SK-N-DZ (cell line): ENCODE measurements at places on chromosomes 7 and 10.
A peak's percentile ranks its signal among the peaks of the same experiment; 100 is the strongest.

DNA sequence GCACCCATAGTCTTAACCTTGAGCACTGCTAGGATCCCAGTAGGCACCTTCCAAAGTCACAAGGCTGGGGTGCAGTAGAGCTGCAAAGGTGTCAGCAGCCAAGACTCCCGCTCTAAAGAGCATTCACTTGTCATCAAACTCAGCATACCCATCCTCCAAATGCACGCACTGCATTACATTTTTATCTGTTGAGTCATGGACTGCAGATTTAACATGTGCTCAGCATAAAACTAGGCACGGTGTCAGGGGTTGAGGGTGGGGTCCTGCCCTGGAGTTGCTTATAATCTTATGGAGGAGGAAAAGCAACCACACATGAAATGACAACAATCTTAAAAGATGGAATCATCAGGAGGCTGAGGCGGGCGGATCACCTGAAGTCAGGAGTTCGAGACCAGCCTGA lies 102.6 kb downstream of the PARP12 start:
- DNase-seq, result no peak

GRCh38 chr10:88676283-88677060 lies 12.2 kb downstream of the LIPF start:
- no peak for DNase-seq

GRCh38 chr10:93287775-93288174 lies 194.4 kb downstream of the MYOF start:
- DNase-seq, result no peak

GRCh38 chr7:85164376-85164775 lies 22.5 kb downstream of the SEMA3D start:
- DNase-seq, result no peak

GRCh38 chr7:24406053-24406788 lies 122.2 kb downstream of the NPY start:
- no peak for DNase-seq

DNA sequence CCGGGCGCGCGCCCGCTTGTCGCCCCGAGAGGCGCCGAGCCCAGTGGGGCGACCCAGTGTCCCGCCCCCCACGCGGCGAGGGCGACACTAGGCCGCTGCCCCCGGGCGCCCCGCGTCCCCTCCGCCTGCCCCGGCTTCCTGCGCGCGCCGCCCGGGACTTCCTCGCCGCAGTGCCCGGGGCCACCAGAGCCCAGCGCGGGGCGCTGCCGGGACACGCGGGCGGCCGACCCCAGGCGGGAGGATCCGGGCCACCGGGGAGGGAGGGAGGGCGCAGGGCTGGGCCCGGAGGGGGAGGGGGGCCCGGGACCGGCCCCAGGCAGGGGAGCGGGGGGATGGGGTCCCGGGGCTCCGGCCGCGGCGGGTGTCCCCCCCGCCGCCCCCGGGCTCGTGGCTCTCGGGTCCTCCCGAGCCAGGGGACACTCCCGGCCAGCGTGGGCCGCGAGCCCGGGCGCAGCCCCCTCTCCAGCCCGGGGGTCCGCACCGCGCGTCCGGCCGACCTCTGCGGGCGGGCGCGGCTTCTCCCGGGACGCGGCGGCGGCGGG lies 435 bp upstream of the PWWP2B start:
- DNase-seq, result peak; percentile 47

- DNase-seq, result no peak
Measured at GRCh38 chr7:135253851-135254771, 20.5 kb downstream of the STRA8 start.

GRCh38 chr10:100076750-100077149 lies 4.9 kb downstream of the CPN1 start:
- DNase-seq, result no peak

- DNase-seq, result no peak
Measured at GRCh38 chr10:57864765-57865680, 402.7 kb downstream of the IPMK start.

DNA sequence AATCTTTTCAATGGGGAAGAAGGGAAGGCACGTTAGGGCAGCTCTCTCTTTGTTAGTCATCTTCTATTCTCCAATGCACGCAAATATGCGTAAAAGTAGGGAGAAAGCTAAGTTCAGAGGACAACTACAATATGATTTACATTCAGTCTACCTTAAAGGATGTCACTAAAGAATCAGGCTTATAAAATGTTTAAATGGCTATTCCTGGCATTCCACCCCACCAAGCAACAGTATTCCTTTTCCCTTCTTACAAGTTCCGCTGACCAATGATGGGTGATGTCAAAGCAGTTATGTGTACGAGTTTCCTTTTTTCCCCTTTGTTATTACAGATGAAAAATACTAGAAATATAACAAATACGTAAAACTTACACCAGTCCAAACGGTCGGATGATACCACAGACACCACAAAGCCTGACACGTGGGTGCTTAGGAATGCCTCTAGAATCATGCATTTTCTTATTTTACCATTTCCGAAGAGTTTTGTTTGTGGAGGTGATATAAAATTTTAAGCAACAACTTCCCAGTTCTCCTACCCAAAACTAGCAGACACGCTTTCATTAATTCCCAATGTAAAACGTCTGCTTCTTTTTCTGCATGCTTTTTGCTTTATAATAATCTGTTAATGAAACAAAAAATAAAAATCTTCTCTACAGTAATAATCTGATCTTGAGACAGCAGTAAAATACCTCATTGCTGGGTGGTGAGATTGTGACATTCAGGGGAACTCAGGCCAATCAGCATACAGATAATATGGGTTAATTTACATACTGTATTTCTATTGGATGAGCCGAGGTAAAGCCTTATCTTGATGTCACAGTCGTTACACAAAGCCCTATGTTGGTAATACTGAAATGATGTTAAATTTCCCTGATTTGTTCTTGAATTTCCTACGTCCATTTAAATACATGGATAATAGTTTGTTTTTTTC lies 708 bp upstream of the GPR85 start:
- DNase-seq, result peak; percentile 82

GRCh38 chr10:63209705-63210104 lies 76.6 kb downstream of the NRBF2 start:
- no peak for DNase-seq

DNA sequence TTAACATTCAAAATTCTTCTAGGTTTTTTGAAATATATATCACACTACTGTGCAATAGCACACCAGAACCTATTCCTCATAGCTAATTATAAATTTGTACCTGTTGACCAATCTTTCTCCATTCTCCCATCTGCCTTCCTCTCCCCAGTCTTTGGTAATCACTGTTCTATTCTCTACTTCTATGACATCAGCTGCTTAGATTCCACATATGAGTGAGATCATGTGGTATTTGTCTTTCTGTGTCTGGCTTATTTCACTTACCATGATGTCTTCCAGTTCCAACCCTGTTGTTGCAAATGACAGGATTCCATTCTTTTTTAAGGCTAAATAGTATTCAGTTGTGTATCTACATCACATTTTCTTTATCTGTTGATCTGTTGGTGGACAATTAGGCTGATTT lies 54.4 kb upstream of the CCDC6 start:
- DNase-seq, result peak; percentile 14

- no peak for DNase-seq
Measured at GRCh38 chr10:89339875-89340274, 12.1 kb downstream of the IFIT3 start.

DNA sequence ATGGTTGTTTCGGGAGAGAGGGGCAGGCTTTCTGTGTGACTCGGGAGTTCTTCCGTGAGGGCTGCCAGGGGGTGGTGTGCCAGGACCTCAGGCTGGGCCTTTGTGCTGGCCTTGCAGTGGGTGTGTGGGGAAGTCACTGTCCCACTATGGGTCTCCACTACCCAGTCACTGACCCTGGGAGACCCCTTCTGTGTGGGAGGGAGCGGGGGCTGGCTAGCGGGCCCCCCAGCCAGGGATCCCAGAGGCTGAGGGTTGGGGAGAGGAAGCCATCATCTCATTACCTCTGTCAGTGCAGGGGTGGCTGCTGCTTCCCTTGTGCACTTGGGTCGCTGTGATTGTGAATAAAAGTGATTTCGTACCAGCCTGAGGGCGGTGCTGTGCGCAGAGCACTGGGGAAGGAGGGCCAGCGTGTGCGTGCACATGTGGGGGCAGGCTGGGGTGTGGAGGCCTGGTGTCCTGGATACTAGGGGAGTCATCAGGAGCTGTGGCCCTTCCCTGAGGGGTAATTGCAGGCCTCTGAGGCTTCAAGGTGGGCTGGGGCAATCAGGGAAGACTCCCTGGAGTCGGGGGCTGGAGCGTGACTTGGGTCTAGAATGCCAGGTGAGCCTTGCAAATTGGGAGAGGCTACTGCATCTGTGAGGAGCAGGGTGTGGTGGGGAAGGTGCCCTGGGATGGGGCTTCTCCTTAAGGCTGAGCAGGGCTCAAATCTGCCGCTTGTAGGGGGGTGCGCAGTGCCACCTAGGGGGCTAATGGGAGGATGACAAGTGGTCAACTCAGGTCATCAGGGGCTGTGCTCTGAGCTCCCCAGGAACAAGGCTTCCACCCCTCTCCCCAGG lies 98.9 kb downstream of the NEURL1 start:
- peak; percentile 70 for DNase-seq

DNA sequence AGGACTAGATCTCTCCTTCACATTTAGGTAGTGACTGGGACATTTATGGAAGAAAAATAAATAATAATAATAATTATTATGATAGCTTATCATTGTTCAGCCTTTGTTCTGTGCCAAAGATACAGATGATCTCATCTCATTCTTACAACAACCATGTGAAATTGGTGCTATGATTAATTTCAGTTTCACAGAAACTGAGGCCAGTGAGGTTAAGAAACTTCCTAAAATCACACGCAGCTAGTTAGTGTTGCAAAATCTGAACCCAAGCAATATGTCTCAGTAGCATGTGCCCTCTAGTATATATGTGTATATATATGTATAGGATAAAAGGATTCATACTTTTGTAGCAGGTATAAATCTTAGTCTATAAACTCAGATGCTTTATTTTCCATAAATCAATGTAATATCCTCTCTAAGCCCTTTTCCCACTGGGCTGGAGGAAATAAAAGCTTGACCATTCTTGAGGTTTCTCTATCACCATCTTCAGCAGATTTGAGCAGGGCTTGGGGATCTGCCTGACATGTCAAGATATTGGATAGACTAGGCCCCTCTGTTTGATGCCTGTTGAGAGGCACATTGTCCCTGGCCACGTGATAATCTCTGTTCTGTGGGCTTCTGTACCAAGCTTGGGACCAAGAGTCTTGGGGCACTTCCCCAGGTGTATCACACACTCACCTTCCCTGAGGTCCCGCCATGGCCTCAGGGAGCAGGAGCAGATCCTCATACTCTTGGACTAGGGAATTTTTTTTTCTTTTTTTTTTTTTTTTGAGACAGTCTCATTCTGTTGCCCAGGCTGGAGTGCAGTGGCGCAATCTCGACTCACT lies 172.6 kb upstream of the NRP1 start:
- no peak for DNase-seq

GRCh38 chr7:25517906-25518305 lies 289.6 kb upstream of the NPVF start:
- DNase-seq, result no peak

DNA sequence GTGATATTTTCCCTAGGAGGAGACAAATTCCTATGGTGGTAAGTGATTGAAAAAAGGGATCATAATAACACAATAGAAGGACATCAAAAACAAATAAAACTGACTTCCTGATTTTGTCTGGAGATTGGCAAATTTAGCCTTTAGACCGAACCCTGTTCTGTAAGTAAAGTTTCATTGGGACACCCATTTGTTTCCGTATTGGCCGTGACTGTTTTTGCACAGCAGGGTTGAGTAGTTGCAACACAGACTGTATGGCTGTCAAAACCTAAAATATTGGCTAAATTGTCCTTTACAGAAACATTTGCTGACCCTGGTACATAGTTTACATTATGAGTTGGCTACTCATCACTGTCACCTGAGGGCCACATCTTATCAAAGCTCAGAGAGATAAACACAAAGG lies 168.6 kb downstream of the PRKCQ start:
- no peak for DNase-seq

DNA sequence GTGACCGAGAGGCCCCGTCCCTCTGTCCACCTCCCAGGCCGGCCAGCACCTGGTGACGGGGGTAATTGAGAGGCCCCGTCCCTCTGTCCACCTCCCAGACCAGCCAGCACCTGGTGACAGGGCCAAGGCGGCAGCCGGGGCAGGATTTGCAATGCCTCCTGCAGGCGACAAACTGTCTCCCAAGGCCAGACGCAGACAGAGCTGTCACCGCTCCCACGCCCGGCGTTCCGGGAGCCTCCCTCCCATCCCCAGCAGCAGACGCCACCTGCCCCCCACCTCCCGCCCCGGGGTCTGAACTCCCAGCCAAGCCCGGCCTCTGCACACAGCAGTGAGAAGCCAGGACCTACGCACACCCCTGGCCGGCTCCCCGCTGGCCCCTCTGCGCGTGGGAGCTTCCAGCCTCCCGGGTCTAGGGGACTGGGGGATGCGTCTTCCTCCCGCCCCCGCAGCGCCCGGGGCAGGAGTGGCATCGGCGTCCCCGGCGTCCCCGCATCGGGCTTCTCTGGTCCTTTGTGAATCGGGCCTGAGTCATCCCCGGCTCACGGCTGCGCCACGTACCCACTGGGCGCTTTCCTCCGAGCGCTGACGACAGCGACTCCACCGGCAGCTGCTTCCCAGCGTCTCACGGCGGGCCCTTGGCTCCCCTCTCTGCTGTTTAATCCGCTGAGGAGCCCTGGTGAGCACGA lies 95.1 kb upstream of the DIP2C start:
- peak; percentile 65 for DNase-seq

- no peak for DNase-seq
Measured at GRCh38 chr7:23294549-23295400, 4.4 kb upstream of the MALSU1 start.

GRCh38 chr7:50412973-50413372 lies 37.2 kb downstream of the FIGNL1 start:
- no peak for DNase-seq

DNA sequence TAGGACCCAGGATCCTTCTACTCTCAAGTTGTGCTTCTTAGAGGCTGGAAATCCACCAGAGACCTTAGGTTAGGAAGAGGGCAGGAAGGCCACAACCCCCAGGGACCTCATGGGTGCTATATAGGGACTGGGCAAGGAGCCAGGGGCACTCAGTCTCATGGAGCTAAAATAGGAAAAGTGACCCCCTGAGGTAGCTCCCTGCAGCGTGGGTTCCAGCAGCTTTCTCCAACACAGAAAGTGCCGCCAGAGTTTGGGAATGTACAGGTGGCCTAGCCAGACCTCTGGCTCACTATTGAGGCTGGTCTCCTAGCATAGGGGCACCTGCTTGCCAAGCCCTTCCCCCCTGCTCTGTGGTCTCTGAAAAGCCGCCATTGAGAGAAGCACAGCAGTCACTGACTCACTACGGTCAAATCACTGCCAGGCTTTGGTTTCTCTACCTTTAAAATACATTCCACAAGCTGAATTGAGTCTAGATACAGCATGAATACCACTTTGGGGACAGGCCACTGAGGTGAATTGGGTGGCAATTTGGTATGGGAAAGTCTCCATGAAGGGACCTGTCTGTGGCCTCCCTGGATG lies 333.2 kb upstream of the PODXL start:
- DNase-seq, result no peak
